Nephron progenitor cell (in vitro differentiated cells): ENCODE measurements at places on chromosomes 2 and 18.

DNA sequence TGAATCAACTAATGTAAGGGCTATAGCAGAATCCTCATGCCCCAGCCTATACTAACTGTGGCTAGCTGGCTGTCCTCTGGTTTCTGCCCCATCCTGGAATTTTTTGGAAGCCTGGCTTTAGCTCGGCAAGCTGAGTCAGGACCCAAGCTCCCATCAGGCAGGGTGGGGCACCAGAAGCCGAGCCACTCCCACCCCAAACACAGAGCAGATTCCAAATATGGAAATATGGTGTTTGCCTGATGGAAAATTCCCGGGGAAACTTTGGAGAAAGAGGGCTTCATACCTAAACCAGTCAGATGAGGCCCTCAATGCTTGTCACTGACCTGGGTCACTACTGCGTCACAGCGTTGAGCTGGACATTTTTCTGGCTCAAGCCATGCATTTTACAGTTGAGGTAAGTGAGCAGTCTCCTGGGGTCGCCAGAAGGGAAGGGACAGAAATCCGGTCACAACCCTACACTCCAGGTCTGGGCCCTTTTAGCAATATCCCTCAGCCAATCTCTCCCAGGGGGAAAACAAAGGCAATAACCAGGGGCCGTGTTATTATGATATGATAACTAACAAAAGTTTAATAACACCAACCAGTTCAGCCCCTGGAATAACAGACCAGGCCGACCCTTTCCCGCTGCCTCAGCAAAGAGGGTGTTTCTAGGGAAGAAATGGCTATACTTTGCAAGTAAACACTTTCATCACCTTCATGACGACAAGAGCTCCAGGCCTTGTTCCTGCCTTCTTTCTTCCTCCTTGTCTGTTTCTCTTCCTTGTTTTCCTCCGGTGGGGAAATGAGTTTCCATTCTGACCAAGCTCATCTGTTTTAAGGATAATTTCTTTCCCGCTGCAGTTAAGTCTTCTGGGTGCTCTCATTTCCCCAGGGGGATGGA is 37.7 kb downstream of the PSD4 start:
- no peak overlapping the region for H3K4me3 ChIP-seq
- H3K27me3 ChIP-seq: peaks cover 24% of the 10 kb centered on the region
- peaks cover 5% of the 10 kb centered on the region for H3K36me3 ChIP-seq
- DNase-seq: no peak
- peaks cover 80% of the 10 kb centered on the region for H3K4me1 ChIP-seq
- peak overlapping the region; percentile 24 for H3K27ac ChIP-seq

- H3K4me3 ChIP-seq: no peak overlapping the region
- no peaks in the 10 kb centered on the region for H3K36me3 ChIP-seq
- no peak for DNase-seq
- H3K4me1 ChIP-seq: peaks cover 16% of the 10 kb centered on the region
Observed at GRCh38 chr2:240972201-240972600, 26.2 kb upstream of the SNED1 start.

GRCh38 chr2:102241616-102242305 is 54.9 kb downstream of the IL1RL2 start:
- H3K27ac ChIP-seq: no peak overlapping the region
- H3K4me1 ChIP-seq: peaks cover 14% of the 10 kb centered on the region
- no peaks in the 10 kb centered on the region for H3K36me3 ChIP-seq
- no peak overlapping the region for H3K4me3 ChIP-seq

- H3K27me3 ChIP-seq: no peaks in the 10 kb centered on the region
- peaks cover 5% of the 10 kb centered on the region for H3K4me1 ChIP-seq
- H3K4me3 ChIP-seq: no peak overlapping the region
- no peak for DNase-seq
- H3K36me3 ChIP-seq: peaks cover 55% of the 10 kb centered on the region
- H3K27ac ChIP-seq: no peak overlapping the region
Observed at GRCh38 chr2:68225119-68225632, 27.2 kb downstream of the PPP3R1 start.
